Stimulated activated memory B cell treated with anti-CD40 and anti-IgM and Interleukin-4, amounts not matched to agents 10 μg/mL and 1 μg/mL and 100 μg/mL, for 72 hours (primary cell): ENCODE measurements at places on chromosomes 12 and 14.

DNA sequence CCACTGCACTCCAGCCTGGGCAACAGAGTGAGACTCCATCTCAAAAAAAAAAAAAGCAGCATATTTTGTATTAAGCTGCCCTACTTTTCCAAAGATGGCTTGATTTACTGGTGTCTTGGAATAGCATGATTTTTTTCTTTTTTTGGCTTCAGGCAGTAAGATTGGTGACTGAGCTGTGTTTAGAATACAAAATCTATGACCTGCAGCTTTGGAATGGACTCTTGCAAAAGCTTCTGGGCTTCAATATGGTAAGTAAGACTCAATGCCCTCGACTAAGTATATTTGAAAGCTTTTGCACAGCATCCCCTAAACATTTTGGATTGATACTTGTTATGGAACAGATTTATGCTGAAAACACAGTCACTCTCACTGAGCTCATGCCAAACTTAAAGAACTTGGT, 87.8 kb downstream of the KNTC1 start:
- no peak for ATAC-seq

DNA sequence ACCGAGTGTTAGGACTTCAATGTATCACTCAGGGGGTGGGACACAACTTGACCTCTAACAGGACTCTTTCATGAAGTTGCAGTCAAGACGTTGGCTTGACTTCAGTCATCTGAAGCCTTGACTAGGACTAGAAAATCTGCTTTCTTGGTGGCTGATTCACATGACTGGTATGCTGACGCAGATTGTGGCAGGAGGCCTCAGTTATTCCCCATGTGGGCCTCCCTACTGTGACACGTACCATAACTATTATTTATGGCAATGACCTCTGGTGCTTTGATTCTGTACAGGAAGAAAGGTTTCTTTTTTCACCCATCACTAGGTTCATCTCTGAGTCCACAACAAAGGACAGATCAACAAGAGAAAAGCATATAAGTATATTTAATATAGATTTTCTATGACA, 270.4 kb downstream of the NEDD1 start:
- no peak for ATAC-seq

GRCh38 chr14:75190023-75190422, 13.6 kb upstream of the TMED10 start:
- ATAC-seq: no peak

DNA sequence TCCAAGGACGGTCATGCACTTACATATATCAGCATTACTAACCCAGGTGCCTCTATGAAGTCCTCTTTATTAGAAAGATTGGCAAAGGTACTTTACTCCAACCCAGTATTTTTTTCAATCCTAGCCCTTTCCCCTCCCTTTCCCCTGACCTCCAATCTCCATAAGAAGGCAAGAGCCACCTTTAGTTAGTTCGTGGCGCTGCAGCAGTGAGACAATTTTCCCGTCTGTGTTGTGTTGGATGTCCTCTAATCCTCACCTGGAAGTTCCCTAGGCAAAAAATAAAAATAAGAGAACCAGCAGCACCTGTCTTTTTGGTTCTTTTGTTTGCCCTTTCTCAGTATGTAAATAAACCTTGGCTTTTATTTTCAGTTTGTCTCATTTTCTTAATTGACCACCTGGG, 439.6 kb upstream of the LRFN5 start:
- ATAC-seq: no peak

DNA sequence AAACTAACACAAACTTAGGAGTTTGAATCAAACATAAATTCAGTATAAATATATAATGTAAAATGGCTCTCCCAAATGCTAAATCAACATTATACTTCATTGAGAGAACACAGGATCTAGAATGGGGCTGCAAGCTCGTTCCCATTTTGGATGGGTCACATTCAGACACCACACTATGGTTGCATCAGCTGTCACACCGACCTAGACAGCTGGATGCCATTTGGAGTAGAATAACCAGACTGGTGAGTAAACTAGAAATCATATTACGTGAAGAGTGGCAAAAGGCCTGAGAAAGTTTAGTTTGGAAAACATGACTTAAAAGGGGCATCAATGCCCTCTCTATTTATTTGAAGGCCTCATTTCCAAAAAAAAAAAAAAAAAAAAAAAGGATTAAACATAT, 430.4 kb downstream of the NPAS3 start:
- ATAC-seq: no peak

- ATAC-seq: no peak
Observed at GRCh38 chr12:111339321-111339938, 29.5 kb downstream of the PHETA1 start.

DNA sequence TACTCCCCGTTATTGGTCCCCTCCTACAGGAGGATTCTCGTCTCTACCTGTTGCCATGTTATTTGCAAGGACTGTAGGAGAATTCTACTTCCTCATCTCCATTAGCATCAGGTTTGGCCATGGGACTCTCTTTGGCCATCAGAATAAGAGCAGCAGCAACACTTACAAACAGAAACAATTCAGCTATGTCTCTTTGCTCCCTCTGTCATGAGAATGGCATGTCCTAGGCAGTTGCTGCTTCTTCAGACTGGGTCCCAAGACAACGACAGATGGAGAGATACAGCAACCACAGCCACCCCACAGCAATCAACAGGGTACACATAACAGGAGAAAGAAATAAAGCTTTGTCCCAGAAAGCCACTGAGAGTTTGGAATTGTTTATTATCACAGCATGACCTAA, 19.7 kb downstream of the SLC41A2 start:
- ATAC-seq: no peak

DNA sequence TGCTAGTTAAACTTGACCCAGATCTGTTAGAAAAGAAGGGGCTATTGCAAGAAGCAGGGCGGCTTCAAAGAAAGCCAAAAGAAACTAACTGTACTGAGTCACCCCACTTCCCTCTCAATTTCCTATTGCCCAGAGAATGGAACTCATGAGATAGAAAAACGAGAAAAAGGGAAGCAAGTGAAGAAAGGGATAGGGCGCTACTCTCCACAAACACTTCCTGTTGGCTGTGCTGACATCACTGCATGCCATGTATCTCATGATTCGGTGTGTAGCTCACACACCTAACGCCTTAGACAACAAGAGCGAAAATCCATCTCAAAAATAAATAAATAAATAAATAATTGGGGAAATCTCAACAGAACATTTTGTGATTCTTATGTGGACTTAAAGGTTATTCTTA, 13.0 kb upstream of the P2RX4 start:
- ATAC-seq: no peak

DNA sequence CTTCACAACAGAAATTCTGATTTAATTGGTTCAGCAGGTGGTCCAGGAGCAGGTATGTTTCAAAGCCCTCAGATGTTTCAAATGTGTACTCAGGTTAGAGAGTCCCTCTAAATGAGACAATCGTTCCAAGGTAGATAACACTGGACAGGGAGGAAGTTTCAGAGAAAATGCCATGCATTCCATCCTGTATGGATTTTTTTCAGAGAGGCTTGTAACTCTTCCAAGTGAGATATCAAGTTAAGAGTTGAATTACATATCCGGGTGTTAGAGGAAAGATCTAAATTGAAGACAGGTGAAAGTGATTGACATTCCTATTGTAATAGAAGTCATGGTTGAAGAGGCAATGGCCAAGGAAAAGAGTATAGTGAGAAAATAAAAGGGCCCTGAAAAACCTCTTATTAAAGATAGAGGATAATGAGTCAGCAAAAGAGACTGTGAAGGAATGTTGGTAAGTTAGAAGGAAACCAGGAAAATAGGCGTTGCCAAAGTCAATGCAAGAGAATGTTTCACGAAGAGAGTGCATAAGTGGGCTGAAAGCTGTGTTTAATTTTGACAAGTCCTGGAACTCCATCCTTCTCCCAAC, 105.8 kb downstream of the BMP4 start:
- no peak for ATAC-seq

- ATAC-seq: peak; percentile 0
Observed at GRCh38 chr14:92652413-92653151, 95.8 kb downstream of the LGMN start.

- ATAC-seq: no peak
Observed at GRCh38 chr12:95740751-95741150, 49.8 kb downstream of the NTN4 start.

GRCh38 chr14:72711936-72712335, 182.0 kb downstream of the DPF3 start:
- no peak for ATAC-seq

GRCh38 chr12:5036031-5036430, 7.6 kb upstream of the KCNA5 start:
- no peak for ATAC-seq

- ATAC-seq: no peak
Observed at GRCh38 chr14:105100910-105101309, 35.7 kb upstream of the GPR132 start.

GRCh38 chr14:91706996-91707395, 24.9 kb downstream of the CATSPERB start:
- ATAC-seq: no peak

DNA sequence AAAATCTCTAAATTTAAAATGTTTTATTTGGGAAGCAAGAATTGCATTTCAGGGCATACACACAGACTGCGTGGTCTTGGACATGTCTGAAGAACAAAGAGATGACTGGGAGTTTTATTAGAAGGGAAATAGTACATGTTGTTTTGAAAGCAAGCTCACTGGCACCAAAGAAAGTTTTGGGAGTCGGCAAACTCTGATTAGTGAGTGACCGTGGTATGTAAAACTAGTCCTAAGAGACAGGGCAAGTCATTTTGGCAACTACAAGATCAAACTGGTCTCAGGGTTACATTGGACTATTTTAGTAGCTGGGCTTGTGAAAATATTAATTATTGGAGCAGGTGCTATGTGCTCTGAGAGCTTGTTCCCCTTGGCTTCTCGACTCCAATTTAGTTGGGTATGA, 14.9 kb downstream of the TMEM116 start:
- no peak for ATAC-seq
